ENCODE measurements at places on chromosomes 11 and 22.
A peak's percentile ranks its signal among the peaks of the same experiment; 100 is the strongest.

DNA sequence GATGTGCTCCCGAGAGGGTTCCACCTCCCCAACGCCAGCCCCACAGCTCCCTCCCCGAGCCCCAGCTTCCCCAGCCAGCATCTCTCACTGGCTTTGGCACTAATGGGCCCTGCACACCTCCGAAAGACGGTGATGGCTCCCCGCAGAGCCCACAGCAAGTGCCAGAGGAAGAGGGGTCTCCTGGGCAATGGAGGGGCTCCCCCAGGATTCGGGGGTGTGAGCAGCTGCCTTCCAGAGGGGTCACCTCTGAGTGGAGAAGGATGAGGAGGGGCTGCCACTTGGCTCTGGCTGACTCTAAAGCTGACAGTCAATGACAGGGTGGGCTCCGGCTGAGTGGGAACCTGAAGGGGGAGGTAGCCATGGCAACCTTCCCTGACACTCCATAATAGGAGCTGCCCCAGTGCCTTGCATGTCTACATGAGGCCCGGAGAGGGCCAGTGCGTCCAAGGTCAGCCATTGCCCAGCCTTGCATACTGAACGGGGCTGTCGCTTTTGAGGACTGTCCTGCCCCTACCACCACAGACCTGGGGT lies 98.6 kb upstream of the SYT13 start:
- no peak for DNase-seq

- no peak for DNase-seq
Observed at GRCh38 chr11:109609454-109610185, 187.6 kb downstream of the C11orf87 start.

DNA sequence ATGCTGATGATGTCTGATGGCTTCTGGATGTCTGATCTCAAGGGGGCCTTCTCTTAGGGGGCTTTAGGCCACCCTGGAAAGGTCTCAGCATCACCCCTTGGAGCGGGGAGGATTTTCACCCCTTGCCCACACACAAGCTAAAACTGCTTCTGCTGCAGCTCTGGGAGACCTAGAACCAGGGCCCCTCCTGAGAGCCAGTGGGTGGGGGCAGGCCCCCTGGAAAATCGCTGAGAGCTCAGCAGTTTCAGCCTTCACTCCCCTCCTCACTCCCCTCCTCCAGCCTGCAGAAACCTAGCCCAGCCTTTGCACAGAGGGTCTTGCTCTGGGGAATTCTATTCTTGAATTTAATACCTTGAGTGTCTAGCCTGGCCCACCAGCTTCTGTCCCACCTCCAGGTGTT lies 17.2 kb downstream of the CD6 start:
- DNase-seq = no peak

GRCh38 chr22:23067691-23068090 lies 2.6 kb upstream of the GNAZ start:
- DNase-seq = no peak

GRCh38 chr11:132859306-132859705 lies 673.0 kb downstream of the OPCML start:
- no peak for DNase-seq

DNA sequence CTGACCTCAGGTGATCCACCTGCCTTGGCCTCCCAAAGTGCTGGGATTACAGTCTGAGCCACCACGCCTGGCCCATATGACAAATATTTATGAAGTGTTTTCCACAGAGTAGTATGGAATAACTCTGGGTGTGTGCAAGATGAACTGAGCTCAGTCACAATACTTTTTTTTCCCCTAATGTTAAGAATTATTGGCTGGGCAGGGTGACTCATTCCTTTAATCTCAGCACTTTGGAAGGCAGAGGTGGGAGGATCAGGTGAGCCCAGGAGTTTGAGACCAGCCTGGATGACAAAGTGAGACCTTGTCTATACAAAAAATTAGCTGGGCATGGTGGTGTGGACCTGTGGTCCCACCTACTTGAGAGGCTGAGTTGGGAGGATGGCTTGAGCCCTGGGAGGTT lies 6.4 kb downstream of the PTPRJ start:
- DNase-seq = no peak

GRCh38 chr11:17013548-17014320 lies 480 bp downstream of the PLEKHA7 start:
- no peak for DNase-seq

DNA sequence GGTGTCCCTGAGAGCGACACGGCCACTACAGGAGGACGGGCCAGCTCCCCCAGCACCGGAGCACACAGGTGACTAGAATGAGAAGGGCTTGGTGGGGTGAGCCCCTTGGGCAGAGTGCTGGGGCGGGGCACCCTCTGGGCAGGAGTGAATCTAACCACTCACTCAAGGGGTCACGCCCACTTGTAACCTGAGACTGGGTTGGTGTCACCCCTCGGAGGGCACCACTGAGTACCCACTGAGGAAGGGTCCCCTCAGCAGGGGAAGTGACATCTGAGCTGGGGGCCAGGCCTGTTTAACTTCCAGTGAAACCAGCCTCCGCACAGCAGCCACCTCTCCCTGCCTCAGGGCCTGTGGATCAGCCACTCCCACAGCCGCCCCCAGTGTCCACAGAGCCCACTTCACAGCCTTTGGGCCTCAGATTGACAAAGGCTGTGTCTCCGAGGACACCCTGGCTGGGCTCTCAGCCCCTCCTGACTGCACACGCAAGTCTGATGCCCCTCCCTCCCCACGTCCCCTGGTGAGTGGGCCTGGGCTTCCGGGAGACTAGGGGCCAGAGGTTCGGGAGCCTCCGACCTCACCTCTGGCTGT lies 5.6 kb downstream of the GATD1 start:
- DNase-seq = no peak

DNA sequence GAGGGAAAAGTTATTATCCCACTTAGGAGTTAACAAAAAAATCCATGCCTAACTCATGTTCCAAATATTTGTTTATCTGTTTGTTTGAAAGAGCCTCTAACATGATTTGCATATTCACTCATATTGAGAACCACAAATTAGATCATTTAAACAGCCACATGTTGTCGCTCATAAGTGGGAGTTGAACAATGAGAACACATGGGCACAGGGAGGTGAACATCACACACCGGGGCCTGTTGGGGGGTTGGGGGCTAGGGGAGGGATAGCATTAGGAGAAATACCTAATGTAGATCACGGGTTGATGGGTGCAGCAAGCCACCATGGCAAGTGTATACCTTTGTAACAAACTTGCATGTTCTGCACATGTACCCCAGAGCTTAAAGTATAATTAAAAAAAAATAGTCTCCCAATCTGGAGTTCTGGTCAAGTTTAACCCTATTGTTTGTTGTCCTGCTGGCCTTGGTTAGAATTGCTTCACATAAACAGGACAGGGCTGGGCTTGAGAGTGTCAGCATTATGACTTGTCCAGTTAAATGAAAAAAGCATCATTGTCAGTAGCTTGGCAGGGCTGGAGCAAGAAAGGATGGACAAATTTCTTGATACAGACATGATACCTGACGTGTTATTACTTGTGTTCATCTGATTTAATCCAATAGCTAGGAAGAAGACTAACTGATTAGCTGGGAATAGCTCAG lies 57.8 kb upstream of the PSMA1 start:
- DNase-seq = no peak

- DNase-seq = no peak
Observed at GRCh38 chr11:824942-825341, 2.8 kb upstream of the CRACR2B start.

DNA sequence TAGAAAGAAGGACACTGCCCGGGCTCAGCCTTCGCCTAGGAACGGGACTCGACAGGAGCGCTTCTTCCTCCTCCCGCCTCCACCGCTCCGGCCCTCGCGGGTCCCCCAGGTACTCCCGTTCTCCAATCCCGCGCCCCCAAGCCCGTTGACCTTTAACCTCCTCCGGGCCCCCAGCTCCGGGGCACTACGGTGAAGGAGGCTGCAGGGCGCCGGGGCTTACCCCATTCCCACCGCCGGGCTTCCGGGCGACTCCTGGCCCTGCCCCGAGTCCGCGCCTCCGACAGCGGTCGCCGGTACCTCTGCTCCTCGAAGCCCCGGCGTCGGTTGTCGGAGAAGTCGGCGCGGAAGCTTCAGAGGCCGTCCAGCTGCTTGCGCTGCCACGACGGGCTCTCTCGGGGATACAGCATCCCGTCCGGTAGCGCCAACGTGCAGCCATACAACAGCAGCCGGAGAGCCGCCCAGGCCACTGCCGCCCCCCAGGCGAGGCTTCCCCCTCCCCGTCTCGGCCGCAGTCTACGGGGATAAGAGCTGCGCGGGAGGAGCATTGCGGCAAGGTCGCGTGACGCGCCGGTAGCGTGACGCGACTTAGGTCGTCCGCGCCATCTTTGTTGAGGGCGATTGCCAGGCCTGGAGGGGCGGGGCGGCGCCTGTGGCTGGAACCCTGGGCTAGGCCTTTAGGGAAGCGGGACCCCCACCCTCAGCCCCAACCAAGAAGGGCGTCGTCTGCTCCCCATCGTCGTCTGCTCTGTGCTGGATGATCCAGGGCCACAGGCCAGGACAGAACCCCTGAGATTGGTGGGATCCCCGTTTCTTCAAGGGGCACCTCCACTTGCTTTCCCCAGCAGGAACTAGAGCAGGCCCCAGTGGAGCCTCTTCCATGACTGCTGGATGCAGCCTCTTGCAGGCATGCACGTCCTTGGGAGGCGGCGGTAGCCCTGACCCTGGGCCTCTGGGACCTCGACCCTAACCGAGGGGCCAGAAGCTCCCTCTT lies 26.3 kb downstream of the RGL4 start:
- peak; percentile 61 for DNase-seq

DNA sequence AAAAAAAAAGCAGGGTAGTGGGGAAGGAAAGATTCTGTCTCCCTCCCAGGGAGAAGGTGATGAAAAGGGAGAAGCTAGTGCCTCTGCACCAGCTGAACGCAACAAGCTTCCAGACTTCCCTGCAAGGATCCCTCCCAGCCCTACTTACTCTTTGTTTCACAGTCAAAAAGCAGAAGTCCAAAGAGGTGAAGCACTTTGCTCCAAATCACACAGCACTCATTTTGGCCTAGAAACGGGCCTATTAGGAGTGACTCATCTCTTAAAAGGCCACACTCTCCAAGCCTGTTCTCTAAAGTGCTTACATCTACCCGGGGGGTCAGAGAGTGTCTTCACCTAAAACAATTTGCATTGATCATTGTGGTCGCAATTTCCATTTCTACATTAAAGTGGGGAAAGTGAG lies 17.7 kb upstream of the GRK3 start:
- no peak for DNase-seq

- no peak for DNase-seq
Observed at GRCh38 chr11:32435511-32435941, at the start of gene WT1. Gene WT1 (minus strand): TSS chr11:32435539.

DNA sequence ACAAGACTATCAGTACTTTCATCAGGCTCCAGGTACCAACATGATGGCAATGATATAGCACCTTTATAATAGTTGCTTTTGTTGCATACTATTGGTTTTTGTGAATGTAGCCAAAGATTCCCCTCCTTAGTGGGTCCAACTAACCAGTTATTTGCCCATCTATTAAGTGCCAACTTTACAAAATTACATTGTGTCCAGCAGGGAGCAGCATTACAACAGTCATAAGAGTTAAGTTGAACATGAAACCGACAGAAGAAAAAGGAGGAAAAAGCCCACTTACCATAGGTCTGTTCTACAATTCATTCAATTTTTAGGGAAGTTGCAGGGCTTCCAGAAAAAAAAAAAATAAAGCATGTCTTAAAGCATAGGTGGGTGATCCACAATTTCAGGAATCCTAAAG lies 21.6 kb downstream of the IMMP1L start:
- DNase-seq = no peak

- DNase-seq = no peak
Observed at GRCh38 chr22:40009951-40010671, 15.4 kb downstream of the FAM83F start.

GRCh38 chr11:118194835-118195627 lies 18.6 kb upstream of the SCN2B start:
- no peak for DNase-seq

DNA sequence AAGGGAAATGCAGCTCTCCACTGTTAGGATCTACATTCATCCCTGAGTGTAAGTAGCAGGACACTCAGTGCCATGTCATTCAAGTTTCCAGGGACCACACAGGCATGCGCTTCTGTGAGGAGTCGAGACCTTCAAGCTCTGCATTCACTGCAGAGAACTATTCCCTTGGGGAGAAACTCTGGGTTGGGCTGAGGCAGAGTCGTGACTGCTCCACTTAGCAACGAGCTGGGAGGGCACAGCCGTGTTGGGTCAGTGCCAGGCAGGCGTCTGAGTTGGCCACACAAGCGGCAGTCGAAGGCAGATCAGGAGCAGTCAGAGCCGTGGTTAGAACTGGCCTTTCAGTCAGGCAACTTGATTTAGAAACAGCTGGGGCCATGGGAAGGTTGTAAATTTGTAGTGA lies 14.7 kb downstream of the MPEG1 start:
- no peak for DNase-seq

DNA sequence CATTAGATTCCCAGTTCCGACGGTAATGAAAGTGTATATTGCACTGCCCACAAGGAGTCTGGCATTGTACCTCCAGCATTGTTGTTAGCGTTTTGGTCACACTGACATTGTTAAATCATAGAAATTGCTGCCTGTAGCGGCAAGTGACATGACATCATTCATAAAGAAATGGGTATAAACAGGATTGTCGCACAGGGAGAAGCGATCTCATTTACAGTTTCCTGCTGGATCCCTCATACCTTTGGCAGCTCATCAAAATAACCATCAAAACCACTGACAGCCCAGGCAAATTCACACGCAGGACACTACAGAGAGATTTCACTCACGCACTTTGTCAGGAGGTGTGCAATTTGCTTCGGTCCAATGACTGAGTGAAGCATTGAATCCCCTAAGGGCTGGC lies 3.5 kb downstream of the HTR3B start:
- no peak for DNase-seq

- DNase-seq = no peak
Observed at GRCh38 chr22:44782363-44782963, 30.1 kb downstream of the ARHGAP8 start.

GRCh38 chr11:95153857-95154246 lies 64.2 kb downstream of the ENDOD1 start:
- no peak for DNase-seq

- DNase-seq = no peak
Observed at GRCh38 chr22:34800260-34800980, 265.5 kb upstream of the ISX start.

DNA sequence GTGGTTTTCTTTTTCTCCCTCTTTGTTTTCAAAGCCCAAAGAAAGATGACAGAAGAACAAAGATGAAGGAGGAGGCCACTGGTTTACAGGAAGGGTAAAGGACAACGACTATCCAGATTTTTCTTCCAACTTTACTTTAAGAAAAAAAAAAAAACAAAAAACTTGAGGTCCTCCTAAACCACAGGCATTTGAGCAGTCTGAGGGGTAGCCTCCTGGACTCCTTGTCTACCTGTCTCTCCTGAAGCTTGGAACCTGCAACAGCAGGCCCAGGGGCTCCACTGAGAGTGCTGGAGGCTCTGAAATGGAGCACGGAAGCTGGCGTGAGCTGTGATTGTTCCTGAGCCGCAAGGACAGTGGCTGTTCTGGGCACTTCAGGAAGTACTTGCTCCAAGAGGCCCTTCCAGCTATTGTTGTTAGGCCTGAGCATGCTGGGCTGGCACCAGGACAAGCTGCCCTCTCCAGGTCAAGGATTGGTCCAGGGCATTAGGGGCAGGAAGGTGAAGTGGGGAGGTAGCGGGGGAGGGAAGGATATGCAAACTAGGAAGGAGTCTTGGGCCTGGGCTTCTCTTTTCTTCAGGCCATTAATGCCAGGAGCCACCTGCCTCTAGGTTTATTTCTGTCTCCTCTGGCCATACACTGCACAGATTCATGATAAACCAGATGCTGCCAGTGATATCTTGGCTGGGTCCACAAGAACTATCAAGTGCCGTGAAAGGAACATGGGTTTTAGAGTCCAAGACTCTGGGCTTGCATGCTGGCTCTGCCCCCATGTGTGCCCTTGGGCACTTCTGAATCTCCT lies 147.3 kb downstream of the CCDC34 start:
- DNase-seq = no peak

- no peak for DNase-seq
Observed at GRCh38 chr22:49470741-49471503, 356.8 kb downstream of the BRD1 start.

Measured in stimulated activated CD8-positive, alpha-beta memory T cell treated with anti-CD3 and anti-CD28 coated beads, Interleukin-7, amount 100 ng/mL, for 24 hours (primary cell).